GM12878 (cell line): ENCODE measurements at places on chromosomes 6 and 20. TPM values are rescaled to one million over a fixed set of nuclear protein-coding genes. Genes with fewer than 3 reads are reported as not detected.

- no peak for DNase-seq
These were observed 138.4 kb downstream of the HTR1B start for GRCh38 chr6:77324866-77325265.

DNA sequence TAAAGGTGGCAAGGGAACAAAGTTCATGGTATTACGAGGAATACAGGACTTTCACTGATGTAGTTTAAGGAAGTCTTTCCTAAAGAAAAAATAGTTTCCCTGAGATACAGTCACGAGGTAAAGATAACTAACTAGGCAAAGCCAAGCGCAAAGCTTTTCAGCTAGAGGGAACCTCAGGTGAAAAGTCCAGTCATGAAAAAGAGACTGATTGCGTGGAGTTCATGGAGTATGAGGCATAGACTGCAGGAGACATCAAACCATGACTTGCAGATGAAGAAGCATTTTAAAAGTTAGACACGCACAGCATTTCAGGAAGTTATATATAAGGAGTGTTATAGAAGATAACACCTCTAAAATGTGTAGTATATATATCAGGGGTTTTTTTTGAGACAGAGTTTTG, 205.6 kb upstream of the ZNF184 start:
- DNase-seq, result no peak

Gene HSPA1L
- total RNA-seq, result 1.5 and 1.6 TPM in 2 replicates

DNA sequence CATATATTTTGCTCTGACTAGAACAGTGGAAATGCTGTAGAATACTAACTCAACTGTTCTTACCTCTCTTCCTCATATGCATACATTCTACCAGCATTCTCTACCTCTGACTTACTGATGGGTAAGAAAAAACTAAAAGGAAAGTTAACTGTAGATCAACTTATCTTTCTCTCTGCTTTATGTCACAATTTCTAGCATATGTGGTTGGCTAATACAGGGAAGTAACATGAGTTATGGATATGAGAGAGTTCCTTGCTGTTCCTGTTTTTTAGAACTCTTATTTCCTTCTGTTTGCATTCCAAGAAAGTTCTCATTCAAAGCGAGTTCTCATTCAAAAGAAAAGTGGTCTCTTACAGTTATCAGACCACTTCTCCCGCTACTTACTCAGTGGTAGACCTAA, 226.8 kb upstream of the SGK1 start:
- DNase-seq, result no peak

GRCh38 chr6:144338951-144339700, 54.0 kb downstream of the UTRN start:
- DNase-seq, result no peak

DNA sequence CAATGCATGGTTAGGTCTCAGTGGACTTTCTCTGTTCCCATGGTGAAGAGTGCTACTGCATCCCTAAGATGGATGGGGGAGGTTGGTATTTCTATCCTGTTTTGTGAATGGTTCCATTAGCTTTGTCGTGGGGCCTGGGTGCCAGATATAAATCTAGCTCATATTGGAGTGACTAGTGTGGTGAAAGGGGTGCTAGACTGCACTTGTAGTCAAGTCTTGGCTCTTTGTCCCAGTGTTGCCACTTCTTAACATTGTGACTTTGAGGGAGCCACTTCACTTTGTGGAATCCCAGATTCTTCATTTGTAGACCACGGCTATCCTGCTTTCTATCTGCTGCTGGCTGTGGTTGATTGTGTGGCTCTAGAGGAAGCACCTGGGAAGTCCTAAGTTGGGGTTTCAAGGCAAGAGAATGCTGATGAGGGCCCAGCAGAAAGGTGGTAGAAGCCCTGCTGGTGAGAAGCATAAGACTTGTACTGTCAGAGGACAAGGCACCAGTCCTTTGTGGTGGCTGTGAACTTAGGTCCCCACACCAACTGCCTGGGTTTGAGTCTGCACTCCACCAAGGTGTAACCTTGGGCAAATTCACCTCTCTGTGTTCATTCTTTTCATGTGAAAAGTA, 44.1 kb downstream of the VAPB start:
- DNase-seq, result no peak

GRCh38 chr20:38221119-38221589, 39.4 kb downstream of the KIAA1755 start:
- DNase-seq, result no peak
